Activated CD4-positive, alpha-beta T cell treated with anti-CD3 and anti-CD28 coated beads for 4 hours (primary cell): ENCODE measurements at places on chromosomes 4 and X.
A peak's percentile ranks its signal among the peaks of the same experiment; 100 is the strongest.

- DNase-seq, result no peak
Measured at GRCh38 chr4:40718586-40718985, 31.2 kb upstream of the NSUN7 start.

DNA sequence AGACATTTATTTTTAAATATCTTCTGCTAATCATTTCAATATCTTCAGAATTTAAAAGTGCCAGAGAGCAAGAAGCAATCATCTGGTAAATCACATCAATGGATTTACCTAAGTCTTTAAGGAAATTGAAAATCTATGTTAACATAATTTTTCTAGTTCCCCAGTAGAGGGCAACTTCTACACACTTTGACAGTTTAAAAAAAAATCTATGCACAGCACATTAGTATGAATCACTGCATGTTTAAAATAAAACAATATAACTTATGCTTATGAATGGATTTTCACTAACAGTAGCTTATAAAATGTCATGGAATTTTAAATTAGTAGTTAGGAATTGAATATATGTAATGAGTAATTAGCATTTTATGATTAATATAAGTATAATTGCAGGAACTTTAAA is 126.5 kb downstream of the REELD1 start:
- DNase-seq, result no peak

GRCh38 chr4:37881811-37882210 is 9.1 kb upstream of the TBC1D1 start:
- no peak for DNase-seq

DNA sequence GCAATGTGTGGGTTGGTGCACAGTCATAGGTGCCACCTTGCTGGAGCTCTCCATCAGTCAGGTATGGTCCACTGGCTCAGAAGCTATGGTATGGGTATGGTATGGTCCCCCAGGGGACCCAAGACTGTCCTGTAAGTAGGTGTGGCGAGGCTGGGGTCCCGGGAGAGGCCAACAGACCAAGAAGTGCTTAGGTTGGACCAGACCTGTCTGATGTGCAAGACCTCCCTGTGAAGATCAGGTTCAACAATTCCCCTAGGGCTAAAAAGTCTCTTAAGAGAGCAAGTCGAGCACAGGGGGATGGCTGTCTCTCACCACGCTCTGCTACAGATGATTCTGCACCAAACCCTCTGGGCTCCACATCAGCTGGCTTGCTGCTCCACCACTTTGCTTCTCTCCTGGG is 1145.0 kb downstream of the RPA4 start:
- no peak for DNase-seq

DNA sequence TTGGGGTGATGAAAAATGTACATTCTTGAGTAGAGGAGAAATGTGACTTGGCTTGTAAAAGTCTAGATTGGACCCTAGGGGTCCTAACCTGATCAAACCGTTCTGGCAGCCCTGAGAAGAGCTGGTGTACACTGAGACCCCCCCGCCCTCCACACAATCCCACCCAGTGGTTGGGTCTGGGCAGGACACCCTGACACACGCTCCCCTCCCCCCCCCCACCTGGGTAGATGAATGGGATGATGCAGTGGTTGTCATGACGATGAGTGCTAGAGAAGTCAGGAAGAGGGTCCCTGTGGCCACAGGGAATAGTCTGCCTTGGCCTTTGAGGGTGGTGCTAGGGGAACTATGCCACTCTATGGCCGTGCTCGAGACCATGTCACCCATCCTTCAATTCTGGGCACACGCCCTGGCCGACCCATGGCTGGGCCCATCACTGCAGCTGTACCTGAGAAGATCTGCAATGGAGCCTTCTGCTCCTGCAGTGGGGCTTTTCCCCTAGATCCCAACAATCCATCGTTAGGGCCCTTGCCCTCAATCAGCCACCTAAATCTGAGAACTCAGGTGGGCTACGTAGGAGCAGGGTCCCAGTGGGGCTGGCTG is 4.4 kb downstream of the CDK16 start:
- DNase-seq, result no peak

DNA sequence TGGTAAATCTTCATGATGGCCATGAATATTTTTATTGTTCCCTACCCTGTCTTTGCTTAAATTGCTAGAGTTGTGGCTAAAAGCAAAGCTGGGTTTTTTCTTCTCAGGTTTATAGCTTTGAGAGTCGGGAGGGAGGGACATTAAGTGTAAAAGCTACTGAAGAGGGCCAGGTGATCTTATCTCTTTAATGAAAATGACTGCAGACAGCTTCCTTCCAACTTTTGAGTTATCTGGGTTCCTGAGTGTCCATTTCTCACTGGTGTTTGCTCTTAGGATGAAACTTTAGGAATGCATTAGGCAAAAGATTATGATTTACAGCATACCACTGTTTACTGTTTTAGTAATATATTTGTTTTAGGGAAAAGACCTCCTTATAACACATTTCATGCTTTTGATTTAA is 187.7 kb downstream of the SHROOM3 start:
- DNase-seq, result no peak

DNA sequence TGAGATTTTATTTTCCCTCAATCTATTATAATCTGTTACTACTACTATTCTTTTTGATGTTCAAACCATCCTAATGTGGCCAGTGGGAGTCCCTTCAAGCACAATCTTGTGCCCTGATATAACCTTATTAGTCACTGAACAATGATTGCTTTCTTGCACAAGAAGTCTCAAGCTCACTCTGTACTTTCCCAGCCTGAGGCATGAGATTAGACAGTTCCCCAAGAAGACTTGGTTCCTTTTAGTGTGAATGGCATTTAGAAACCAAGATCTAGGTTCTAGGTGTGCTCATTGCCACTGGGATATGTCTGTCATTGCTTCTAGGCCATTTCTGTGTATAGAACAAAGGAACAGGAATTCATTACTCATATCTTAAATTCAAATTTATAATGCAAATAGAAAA is 28.0 kb upstream of the RBM41 start:
- no peak for DNase-seq

DNA sequence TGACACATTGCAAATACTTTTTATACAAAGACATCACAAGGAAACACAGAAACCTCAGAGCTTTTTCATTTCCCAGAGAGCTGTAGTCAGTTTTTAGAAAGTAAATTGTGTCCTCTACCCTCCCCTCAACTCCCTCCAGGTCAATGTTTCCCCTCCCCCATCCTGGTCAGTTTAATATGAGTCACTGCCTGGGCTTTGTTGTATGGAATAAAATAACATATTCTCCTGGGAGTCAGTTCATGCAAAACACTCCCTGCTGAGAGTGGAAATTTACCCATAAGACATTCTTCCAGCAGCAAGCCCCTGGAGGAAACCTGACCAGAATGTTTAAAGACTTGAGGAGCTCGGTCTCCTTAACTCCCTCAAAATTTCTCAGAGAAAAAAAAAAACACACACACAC is 270.1 kb upstream of the LDB2 start:
- DNase-seq, result no peak

GRCh38 chr4:156999175-156999517 is 27.5 kb upstream of the PDGFC start:
- no peak for DNase-seq

GRCh38 chr4:89469930-89470375 is 162.4 kb upstream of the GPRIN3 start:
- peak; percentile 17 for DNase-seq

GRCh38 chr4:40462326-40462725 is 127.2 kb downstream of the CHRNA9 start:
- DNase-seq, result no peak

GRCh38 chr4:77595364-77595973 is 10.2 kb upstream of the CXCL13 start:
- no peak for DNase-seq

DNA sequence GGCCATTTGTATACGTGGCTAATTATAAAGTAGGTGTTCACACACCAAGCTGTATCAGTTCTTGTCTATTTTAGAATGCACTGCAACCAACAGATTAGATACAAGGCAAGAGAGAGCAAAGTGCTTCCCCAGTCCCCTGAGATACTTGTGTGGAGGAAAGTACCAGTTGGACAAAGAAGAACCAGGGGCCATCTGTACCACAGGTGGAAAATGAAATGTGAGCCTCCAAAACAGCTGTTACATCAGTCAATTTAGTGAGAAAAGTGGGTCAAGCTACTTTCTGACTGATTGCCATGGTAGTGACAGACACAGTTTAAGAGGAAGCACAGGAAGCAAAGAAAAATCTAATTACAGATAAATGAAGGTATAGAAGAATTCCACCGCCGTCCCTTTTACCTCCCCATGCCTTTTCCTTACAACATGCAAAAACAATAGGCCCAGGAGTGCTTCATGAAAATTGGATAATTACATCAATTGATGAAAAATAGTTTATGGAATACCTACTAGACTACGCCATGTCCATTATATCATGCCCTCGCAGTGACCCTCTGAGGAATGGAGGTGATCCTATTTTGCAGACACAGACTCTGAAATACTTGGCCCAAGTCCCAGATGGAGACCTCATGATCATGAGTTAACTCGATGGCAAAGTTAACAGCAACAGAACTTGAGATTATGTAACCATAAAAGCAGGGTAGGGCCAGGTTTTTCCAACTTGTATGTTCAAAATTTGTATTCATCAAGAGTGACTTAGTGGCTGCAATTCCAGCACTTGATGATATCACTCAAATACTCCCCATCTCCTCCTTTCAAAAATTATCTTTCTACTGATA is 15.8 kb downstream of the SMPX start:
- no peak for DNase-seq

GRCh38 chr4:74039315-74039763 is 850 bp upstream of the CXCL3 start:
- no peak for DNase-seq

- no peak for DNase-seq
Measured at GRCh38 chr4:60683973-60684372, 516.2 kb upstream of the ADGRL3 start.

- DNase-seq, result peak; percentile 40
Measured at GRCh38 chrX:49166914-49167739, 4.6 kb downstream of the MAGIX start.

- DNase-seq, result no peak
Measured at GRCh38 chr4:145822581-145822980, 116.0 kb downstream of the ZNF827 start.

- DNase-seq, result peak; percentile 22
Measured at GRCh38 chr4:81648576-81649275, 177.0 kb upstream of the RASGEF1B start.

DNA sequence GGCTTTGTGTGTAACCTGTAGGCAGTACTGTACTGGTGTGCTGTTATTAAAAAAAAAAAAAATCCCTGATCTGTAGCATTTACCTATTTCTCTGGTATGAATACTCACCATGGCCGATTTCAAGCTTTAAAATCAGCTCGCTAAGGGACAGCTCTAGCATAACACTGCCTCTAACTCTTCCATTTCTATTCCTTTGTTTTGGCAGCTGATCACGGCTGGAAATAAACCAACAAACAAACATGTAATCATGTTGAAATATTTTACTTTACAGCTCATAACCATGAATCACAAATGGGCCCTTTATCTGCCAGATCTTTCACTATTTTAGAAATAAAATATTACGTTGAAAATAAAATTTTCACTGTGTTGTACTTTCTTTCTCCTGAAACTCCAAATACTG is 60.5 kb upstream of the IL15 start:
- DNase-seq, result no peak

- no peak for DNase-seq
Measured at GRCh38 chrX:47176101-47176740, 17.4 kb upstream of the UBA1 start.

DNA sequence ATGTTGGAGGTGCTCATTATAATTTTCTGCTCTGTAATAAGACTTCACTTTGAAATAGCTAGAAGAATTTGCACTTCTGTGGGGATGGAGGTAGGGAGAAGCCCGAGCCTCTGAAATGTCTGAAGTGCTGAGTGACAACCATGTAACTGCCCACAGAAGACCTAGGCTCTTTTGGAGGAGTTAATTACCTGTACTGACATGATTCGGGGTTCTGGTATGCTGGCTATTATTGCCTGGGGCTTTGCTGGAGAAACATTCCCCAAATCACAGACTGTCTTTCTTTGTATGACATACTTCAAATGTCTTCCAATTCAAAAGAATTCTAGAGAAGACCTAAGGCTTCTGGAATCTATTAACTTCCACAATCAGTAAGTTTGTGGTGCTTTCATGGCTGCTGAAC is 211.2 kb upstream of the POF1B start:
- no peak for DNase-seq
